Renal cortical epithelial cell (primary cell): ENCODE measurements at places on chromosomes 16 and 17. TPM values are rescaled to one million over a fixed set of nuclear protein-coding genes. Genes with fewer than 3 reads are reported as not detected.

DNA sequence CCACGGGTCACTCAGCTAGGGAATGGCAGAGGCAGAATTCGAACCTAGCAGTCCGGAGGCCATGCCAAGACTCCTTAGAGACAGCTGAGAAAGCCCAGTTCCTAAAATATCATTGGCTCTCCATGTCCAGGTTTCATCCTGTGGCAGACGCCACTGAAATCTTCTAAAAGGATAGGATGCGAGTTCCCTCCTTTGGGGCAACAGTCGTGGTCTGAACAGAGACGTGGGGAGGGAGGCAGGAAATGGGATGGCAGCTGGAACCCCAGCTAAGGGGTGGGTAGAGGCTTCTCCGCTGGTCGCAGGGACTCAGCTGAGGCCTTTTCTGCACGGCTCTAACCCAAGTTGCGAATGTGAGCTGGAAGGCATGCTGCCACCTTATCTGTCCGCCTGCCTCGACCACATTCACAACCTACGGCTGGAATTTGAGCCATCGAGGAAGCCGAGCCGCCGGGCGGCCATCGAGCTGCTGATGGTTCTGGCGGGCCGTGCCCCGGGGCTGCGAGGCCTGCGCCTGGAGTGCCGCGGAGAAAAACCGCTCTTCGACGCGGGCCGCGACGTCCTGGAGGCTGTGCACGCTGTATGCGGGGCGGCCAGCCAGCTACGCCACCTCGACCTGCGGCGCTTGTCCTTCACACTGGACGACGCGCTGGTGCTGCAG, 1.9 kb upstream of the HSF4 start:
- no peak for DNase-seq

Gene HBA1
- not detected in 2 replicates for total RNA-seq

GRCh38 chr17:49748791-49749190, 15.1 kb downstream of the FAM117A start:
- peak; percentile 85 for DNase-seq

DNA sequence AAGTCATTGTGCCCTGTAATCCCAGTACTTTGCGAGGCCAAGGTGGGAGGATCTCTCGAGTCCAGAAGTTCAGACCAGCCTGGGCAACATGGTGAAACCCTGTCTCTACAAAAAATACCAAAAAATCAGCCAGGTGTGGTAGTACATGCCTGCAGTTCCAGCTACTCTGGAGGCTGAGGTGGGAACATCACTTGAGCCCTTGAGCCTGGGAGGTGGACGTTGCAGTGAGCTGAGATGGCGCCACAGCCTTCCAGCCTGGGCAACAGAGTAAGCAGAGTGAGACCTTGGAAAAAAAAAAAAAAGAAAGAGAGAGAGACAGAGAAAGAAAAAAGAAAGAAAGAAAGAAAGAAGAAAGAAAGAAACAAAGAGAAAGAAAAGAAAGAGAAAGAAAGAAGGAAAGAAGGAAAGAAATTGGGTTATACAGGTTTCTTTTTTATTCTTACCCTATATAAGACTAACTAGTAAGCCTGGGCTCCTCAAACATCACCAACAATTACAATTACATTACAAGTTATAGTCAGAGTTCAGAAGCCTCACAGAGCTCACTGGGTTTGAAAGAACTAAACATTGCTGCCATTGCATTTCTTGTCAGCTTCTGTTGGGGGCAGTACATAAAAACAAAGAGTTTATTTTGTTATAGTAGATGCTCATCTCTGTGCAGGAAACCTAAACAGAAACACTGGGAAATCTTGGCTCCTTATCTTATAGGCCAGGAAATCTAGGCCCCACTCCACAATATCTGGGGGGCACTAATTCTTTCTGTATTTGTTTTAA, 6.7 kb upstream of the ABCA9 start:
- DNase-seq: peak; percentile 7

Gene HOXB2
- 17.4 and 23.7 TPM in 2 replicates for total RNA-seq

Gene RNU2-1
- total RNA-seq: not detected in 2 replicates

GRCh38 chr16:89017543-89018281, 40.7 kb upstream of the CBFA2T3 start:
- no peak for DNase-seq
